Activated T-cell treated with anti-CD3 and anti-CD28 coated beads, Interleukin-2, amount 50 U/mL, for 72 hours (primary cell): ENCODE measurements at places on chromosomes 1 and 21. TPM values are rescaled to one million over a fixed set of nuclear protein-coding genes. Genes with fewer than 3 reads are reported as not detected.

DNA sequence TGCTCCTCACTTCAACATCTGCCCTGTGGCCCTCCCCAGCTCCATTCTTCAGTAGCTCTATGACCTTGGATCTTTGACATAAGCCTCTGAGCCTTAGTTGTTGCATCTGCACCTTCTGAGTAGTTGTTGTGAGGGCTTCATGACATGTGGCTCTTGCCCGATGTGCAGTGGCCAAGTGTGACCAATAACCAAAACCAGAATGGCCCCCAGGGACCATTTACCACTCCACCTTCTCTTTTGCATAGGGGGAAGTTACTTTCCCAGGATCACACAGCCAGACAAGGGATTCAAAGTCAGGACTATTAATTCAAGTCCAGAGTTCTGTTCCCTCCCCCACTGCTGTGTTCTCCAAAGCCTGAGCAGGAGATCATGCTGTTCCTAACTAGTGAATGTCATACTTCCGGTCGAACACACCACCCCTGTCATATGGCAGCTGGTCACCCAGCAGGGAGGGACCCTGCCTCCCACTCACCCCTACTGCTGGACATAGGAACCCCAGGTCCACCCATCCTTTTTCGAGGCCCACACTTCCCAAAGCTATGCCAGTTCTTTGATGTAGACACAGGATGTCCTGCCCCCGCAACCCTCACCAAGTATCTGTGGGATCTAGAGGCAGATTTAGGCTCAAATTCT lies 4.0 kb downstream of the FGR start:
- no peak for DNase-seq

DNA sequence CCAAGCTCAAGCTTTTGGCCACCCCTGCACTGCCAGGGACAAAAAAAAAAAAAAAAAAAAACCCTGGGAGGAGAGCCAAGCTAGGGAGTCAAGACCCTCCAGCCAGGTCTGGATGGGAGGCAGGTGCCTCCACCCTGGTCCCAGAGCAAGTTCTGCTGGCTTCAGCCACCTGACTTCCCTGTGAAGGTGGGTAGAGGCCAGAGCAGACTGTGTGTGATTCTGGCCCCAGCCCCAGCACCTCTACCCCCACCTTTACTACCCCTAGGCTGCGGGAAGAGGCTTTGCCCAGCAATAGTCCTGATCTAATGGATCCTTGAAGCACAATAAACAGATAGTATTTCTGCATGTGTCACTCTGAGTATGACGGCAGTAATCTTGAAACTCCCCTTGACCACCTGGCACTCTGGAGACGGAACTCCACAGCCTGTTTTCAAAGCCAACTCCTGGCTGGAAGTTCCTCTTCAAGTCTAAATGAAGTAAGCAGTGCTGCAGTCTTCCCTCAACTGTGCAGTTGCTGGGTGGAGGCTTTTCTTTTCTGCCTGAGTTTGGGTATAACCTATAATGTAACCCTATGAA lies 9.8 kb downstream of the PDZK1IP1 start:
- no peak for DNase-seq

GRCh38 chr1:153872331-153872730 lies 50.4 kb downstream of the GATAD2B start:
- no peak for DNase-seq

GRCh38 chr1:113937146-113937545 lies 8.0 kb downstream of the HIPK1 start:
- DNase-seq, result no peak

- no peak for DNase-seq
Observed at GRCh38 chr1:205986292-205986691, 16.9 kb downstream of the RAB7B start.

- DNase-seq, result no peak
Observed at GRCh38 chr1:4489486-4489885, 164.9 kb upstream of the AJAP1 start.

DNA sequence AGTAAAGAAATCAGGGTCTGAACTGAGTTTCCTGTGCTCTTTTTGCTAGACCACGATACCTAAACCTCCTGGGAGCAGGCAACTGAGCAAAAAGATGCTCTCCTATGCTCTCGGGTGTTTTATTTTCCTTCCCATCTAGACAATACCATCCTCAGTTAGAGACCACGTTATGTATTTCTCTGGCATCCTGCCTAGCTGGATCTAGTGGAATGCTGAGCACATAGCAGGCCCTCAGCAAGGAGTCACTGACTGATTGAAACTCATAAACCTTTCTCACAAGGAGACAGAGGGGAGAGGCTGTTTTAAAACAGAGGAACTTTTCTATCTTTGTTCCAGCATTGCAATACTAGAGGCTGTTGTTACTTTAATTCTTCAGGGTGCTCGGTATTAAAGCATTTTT lies 168.0 kb downstream of the CYYR1 start:
- DNase-seq, result no peak

DNA sequence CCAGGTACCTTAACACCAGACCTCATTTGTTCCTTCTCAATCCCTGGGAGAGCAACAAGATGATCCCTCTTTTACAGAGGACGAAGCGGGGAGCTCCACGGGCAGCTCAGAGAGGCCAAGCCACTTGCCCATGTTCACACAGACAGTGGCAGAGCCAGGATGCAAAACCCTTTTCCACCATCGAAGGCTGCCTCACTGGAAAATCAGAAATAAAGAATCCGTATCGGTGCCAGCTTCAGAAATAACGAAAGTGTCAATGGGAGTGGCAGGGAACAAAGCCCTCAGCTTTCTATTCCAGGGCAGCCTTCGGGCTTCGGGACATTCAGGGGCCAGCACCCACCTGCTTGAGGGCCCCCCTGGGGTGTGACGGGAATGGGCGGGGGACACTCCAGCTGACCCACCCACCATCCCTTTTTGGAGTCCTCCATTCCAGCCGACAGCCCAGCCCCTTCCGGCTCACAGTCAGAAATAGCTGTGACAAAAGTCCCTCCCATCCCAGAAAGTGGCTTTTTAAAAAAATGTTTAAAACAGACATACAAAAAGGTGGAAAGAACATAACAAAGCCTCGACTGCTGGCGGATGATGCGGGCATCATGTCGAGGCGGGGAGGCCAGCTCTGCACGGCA lies 6.0 kb downstream of the IFFO2 start:
- DNase-seq, result peak; percentile 44

DNA sequence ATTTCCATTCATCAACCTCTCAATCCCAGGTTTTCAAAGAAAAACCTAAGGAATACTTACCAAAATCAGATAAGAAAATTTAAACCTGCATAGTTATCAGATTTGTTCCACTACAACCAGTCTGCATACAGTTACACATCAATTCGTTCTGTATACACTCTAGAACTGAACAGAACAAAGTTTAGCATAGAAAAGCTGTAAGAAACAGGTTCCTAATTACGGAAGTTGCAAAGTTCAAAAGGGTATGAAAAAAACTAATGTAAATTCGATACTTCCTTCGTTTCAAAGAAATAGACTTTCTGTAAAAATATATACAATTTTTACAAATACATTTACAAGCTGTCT lies 3.1 kb downstream of the MCL1 start:
- DNase-seq, result no peak

GRCh38 chr1:91742848-91743292 lies 143.1 kb downstream of the TGFBR3 start:
- peak; percentile 19 for DNase-seq

DNA sequence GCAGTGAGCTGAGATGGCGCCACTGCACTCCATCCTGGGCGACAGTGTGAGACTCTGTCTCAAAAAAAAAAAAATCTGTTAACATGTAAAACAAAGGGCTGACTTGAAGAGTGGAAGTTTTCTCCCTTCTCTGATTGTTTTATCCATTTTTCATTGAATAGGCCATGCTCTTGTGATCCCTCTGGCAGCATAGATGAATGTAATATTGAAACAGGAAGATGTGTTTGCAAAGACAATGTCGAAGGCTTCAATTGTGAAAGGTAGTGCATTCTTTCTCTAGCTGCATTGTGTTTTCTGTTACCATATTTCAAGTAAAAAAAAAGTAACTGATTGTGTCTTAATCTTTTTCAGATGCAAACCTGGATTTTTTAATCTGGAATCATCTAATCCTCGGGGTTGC lies 69.6 kb upstream of the LAMC2 start:
- no peak for DNase-seq

DNA sequence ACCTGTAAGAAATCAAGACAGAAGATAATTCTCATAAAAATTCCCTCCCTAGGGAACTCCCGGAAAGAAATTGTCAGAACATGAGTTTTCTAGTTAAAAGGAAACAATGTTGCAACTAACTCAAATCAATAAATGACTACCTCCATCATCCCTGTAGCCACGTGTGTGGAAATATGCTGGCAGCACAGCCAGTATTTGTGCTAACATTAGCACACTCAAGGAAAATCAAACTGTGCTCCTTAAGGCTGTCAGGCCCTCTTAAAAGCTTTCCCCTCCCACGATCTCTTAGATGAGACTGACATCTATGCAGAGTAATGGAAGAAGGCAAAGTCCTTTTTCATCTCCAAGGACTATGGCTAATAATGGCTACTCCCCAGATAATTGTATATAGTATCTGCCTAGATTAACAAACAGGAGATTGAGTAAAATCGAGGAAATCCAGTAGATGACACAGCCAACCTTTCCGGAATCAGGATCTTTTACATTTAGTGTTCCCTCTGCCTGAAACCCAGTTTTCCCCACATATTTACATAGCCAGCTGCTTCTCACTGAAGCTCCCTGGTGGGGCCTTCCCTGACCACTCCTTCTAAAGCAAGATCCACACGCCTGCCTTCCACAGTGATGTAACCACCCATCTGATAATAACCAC lies 50.9 kb upstream of the NR5A2 start:
- DNase-seq, result no peak

GRCh38 chr1:53987880-53988279 lies 30.1 kb downstream of the LDLRAD1 start:
- DNase-seq, result peak; percentile 17

The SPATA1 gene
- total RNA-seq, result 2.9 TPM

The KCND3 gene
- not detected for total RNA-seq

The HES3 gene
- not detected for total RNA-seq

The TMPRSS15 gene
- total RNA-seq, result not detected

The ANKRD34A gene
- total RNA-seq, result 2.6 TPM
